NCI-H1417 treated with DMSO at 0.1 percent for 48 hours (cell line): ENCODE measurements at places on chromosomes 6 and 20.

DNA sequence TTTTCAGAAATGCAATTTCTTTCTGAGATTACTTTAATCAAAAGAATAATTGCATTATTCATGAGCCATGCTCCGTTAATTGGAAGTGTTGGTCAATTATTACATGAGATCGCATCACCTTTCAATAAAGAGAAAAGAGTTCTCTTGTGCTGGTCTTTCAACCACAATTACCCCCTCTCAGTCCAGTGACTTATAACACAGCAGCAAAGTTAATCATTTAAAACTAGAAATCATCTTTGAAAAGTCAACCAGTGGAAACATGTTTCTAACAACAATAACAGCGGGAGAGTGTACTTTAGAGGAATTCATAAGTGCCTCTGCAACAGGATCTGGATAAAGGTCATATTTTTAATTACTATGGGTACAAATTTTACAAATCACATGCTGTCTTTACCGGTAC lies 384.4 kb upstream of the AGPAT4 start:
- DNase-seq = no peak

- no peak for DNase-seq
Measured at GRCh38 chr6:42963855-42964605, 3.5 kb downstream of the GNMT start.

DNA sequence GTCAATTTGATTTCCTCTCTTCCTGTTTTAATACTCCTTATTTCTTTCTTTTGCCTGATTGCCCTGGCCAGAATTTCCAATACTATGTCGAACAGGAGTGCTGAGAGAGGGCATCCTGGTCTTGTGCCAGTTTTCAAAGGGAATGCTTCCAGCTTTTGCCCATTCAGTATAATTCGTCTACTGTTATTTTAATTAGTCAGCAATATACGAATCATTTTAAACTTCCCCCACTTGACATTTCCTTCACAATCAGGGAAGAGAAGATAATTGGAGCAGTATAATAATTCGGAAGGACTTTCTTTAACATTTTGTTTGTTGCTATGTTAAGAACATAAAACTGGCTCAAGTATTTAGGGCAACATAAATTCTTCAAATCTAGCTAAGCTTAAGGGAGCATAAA lies 860.3 kb upstream of the SLC35B3 start:
- DNase-seq = no peak

GRCh38 chr6:8054276-8054675 lies 9.9 kb downstream of the BLOC1S5 start:
- DNase-seq = no peak

DNA sequence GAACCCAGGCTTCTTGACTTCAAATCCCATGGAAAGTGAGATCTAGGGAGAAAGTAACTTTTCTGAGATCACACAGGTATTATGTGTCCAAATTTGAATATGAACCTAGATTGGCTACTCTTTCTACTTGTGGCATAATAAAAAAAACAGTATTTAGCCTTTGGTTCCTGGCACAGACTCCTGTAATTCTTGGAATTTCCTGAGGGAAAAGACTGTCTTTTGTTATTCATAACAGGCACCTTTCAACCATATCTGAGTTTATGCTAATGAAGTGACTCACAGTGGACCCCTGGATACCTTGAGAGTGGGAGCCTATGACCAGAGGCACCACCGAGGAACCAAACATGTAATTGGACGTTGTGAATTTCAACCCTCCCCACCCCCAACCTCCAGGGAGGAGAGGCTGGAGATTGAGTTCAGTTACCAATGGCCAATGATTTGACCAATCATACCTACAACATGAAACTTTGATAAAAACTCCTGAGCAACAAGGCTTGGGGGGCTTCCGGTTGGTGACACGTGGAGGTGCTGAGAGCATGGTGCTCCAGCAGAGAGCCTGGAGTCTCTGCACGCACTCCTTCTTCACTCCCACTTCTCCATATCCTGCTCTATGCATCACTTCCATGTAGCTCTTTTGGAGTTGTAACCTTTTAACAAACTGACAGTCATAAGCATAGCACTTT lies 48.8 kb downstream of the LAMA4 start:
- no peak for DNase-seq

DNA sequence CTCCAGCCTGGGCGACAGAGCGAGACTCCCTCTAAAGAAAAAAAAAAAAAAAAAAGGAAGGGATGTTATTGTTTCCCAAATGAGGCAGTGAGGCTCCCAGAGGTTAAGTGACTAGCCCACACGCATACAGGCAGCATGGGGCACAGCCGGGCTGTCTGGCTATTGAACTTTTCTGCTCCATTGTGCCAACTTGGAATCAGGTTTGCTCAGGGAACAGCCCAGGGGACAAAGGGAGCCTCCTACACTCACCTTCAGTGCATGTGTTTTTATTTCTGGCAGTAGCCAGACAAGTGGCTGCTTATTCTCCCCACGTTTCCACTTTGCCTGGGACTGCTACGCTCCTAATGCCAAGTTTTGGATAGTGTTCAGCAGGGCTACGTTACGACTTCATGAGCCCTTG lies 10.7 kb downstream of the ETV7 start:
- DNase-seq = no peak

DNA sequence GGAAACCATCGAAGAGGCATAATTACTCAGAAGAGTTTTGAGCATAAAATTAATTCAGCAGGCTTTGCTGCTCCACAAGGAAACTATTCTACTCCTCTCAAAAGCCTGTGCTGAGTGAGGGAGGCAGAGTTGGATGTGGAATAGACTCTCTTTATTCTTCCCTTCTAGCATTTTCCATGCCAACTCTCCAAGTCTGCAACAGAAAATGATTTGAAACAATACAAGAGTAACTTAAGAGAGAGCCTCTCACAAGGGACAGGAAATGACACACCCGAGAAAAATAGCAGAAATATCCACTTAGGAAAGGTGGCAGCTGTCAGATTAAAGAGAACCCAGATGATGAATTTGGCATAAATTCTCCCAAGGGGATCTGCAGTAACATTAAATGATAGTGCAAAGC lies 26.3 kb upstream of the LAMP5 start:
- DNase-seq = no peak

GRCh38 chr20:18794428-18794787 lies 19.2 kb upstream of the SCP2D1 start:
- no peak for DNase-seq

DNA sequence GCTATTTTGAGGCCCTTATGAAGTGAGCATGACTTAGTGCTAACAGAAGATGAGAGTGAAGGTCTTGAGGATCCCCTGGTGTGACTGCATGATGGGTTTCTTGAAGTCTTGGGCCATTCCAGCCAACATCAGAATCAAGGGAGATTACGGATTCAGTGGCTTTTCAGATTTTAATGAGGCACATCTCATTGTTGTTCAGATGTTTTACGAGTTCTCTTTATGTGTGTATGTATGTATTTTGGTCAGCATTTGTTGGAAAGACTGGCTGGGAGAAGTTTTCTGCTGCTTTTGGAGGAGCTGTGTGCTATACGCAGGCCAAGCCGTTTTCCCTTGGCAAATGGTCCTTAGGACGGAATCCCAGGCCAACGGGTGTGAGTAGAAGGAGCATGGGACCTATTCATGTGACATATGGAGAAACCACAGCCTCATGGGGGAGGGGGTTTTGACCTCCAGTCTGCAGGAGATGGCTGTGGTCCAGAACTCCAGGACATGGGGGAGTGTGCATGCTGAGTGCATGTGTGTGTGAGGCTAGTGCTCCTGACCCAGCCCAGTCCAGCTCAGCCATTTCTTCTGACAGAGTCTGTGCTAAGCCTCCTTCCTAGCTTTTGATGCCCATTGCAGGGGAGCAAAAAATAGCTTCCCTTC lies 35.3 kb downstream of the CHMP4B start:
- no peak for DNase-seq

DNA sequence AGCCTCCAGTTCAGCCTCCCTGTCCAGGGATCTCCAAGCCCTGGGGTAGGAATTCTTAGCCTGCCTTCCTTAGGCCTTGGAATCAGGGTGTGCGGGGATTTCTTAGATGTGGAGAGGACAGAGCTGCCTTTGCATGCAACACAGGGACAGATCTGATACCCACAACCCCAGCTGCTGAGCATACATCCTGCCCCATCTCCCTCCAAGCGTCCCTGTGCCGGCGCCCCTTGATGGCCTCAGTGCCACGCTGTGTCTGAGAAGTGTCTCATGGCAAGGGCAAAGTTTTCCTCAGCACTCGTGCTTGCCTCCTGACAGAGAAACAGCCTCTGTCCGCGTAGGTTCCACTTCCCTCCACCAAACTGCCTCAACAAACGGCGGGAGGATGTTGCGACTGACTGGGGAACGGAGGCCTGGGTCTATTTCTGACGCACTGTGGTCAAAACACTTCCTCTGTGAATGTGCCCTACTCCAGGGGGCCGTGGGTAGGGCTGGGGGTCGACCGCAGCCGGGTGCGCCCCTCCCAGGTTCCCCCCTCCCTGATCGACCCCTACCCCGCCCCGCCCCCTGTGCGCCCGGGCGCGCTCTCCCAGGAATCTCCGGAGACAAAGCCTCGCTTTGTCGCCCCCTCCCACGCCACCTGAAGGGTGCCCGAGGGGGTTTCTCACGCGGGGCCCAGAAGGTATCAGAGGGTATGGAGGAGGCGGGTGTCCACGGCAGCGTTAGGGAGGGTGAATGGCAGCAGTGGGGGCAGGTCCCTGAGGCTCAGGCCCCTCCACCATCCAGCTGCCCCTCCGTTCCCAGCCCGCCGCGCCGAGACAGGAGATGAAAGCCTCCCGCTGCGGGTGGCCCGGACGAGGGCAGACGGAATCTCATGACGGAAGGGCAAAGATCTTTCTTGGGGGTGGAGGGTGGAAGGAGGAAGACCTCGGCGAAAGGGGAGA lies 806 bp downstream of the MICAL1 start:
- DNase-seq = no peak

DNA sequence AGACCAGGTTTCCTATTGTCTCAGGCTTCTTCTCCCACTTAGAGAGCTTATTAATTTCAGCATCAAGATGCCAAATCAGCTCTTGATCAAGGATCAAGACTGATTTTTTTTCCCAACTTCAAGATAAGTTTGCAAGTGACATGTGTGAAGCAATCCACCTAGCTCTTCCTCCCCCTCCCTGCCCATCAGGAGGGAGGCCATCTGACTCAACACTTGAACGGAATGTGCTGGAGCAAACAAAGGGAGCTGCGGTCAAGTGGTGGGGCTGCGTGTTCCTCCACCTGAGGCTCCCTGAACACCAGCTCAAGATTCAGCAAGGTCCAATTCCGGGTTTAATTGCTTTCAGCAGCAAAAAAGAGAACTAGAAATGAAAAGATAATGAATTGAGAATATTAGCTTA lies 38.7 kb downstream of the TTI1 start:
- no peak for DNase-seq

DNA sequence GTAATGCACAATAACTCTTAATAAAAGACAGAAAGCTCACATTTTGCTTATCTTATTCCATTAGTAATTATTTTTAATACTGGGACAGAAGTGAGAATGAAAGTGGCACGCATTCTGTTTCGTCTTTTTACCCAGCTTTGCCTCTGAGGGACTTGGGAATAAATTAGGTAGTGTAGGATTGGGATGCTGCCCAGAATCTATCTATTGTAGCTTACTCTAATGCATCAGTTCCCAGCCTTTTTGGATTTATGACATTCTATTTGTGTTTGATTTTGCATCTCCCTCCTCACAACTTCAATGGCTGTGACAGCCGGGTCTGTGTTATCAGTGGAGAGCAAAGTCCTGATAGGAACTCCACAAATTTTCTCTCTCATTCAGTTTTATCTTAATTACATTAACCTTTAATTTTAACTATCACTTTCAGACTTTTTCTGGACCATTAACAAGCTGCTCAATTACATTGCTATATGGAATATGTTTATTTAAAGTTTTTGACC lies 62.9 kb upstream of the TULP4 start:
- DNase-seq = no peak

GRCh38 chr6:219641-220198 lies 72.6 kb upstream of the DUSP22 start:
- no peak for DNase-seq

DNA sequence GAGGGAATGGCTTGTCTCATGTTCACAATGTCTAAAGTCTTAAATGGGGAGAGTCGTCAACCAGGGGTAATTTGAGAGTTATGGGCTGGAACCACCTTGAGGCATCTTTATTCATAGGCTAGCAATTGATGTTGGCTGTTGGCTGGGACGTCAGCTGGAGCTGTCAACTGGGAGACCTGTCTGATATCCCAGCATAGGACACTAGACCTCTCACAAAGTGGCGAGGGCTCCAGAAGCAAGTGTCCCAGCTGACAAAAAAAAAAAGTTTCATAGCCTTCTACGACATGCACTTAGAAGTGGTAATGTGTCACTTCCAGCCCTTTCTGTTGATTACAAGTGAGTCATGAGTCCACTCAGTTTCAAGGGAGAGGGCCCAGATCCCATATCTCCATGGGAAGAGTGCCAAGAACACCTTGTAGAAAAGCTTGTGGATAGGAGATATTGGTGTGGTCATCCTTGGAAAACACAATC lies 278.0 kb downstream of the ESR1 start:
- no peak for DNase-seq

DNA sequence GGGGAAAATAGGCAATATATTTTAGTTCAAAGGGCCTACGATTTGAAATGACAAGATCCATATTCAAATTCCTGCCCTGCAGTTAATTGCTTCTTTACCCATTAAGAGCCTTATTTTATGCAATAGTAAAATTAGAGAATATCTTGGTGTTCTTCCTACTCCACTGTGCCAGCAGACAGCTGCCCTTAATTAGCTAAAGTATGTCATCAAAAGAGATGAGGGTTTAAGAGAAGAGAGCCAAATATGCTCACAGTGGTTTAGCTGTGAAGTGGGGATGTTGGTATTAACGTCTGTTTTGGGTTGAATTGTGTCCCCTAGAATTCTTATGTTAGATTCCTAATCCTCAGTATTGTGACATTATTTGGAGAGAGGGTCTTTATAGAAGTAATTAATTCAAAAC lies 148.1 kb downstream of the MOXD1 start:
- no peak for DNase-seq

GRCh38 chr20:57500235-57500634 lies 24.7 kb downstream of the CTCFL start:
- no peak for DNase-seq

DNA sequence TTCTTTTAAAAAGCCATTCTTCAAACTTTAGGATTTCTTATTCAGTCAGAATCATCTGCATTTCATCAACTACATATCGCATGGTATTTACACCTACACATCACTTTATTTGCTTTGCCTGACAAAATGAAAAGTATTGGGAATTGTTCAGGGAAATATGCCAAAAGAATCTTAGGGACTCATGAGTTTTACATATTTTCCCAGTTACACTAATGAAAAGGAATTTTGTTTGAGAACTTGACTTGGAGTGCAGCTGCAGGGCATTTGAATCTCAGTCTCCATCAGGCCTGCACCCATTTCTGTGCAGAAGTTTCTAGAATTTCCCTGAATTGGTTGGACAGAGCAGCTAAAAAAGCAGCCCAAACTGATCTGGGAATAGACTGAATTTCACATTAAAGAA lies 65.3 kb downstream of the MTHFD1L start:
- DNase-seq = no peak
